Fibroblast of the aortic adventitia (primary cell): ENCODE measurements at places on chromosomes 11 and 22.

DNA sequence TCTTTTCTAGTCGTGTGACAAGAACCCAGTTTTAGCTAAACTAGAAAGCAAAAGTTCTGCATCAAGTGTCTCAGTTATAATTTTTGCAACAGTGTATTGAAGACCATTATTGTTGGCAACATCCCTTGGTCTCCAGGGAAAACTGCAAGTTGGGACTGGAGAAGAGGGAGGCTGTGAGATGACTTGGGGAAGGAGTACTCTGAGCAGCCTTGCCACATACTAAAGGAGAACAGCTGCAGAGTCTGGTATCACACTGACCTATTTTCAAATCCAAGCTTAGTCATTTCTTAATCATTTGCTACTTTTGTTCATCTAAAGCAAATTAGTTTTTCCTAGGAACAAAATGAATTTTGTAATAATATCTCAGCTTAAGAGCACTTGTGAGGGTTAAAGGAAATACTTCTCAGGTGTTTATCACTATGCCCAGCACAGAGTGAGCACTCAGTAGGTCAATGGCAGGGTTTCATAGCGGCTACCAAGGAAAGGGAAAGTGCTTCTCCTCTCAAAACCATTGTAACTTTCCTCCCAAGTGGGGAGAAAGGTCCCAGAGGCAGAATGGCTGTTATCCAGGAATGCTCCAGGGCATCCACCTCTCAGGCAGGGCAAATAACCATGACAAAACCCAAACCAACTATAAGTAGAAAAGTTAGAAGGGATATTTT lies 247.1 kb downstream of the C11orf87 start:
- DNase-seq = peak; percentile 2

DNA sequence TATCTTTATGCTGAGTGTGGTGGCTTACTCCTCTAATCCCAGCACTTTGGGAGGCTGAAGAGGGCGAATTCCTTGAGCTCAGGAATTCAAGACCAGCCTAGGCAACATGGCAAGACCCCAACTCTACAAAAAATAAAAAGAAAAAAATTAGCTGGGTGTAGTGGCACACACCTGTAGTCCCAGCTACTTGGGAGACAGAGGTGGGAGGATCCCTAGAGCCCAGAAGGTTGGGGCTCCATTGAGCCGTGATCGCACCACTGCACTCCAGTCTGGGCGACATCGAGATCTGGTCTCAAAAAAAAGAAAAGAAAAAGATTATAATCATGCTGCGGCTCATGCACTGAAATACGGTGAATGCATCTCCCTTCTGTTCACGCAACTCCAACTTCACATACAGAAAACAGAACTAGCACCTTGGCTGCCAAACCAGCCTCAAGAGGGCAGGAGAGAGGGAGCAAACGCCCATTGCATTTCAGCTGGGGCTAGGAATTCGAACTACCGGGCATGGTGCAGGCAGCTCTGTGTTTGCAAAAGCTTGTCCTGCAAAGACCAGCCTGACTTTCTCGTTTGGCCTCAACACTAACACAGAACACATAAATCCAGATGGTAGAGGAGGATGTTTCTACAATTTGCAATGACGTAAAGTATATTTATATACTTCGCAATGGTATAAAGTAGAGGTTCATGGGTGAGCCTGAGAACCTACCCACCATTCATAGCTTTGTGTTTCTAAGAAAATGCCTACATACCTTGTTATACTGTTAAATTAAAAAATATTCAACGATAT lies 6.3 kb upstream of the SYNGR1 start:
- peak; percentile 69 for DNase-seq

DNA sequence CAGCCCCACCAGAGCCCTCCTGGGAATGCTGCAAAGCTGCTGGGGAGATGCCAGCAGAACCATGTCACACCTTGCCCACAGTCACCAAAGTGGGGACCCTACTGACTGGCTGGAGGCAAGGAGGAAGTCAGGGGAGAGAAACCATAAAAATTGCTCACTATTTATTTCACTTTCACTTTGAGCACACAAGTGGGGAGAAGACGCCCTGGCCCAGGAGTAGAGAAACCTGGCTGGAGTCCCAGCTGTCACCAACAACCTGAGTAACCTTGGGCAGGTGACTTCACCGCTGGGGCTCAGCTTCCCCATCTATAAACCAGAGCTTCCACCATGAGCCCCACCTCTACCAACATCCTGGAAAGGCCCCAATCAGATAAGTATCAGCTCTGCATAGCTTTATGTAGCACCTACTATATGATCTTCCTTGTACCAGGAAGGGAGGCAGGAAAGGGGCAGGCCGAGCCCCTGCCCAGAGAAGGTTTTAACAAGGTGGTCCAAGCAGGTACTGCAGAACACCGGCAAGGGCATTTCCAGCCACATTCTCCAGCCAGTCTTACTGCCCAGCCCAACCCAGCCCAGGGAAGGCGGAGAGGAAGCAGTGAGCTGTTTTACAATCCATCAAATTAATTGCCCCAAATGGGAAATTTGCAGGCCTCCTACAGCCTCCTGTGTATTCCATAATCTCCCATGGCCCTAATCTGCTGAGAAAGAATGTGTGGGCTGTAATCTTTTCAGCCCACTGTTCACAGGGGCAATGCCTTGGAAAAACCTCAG lies 27.6 kb downstream of the PLEKHA7 start:
- no peak for DNase-seq

- DNase-seq = no peak
Observed at GRCh38 chr11:134045799-134046635, 22.9 kb upstream of the JAM3 start.

- DNase-seq = no peak
Observed at GRCh38 chr11:72030472-72031045, 31.9 kb downstream of the IL18BP start.

DNA sequence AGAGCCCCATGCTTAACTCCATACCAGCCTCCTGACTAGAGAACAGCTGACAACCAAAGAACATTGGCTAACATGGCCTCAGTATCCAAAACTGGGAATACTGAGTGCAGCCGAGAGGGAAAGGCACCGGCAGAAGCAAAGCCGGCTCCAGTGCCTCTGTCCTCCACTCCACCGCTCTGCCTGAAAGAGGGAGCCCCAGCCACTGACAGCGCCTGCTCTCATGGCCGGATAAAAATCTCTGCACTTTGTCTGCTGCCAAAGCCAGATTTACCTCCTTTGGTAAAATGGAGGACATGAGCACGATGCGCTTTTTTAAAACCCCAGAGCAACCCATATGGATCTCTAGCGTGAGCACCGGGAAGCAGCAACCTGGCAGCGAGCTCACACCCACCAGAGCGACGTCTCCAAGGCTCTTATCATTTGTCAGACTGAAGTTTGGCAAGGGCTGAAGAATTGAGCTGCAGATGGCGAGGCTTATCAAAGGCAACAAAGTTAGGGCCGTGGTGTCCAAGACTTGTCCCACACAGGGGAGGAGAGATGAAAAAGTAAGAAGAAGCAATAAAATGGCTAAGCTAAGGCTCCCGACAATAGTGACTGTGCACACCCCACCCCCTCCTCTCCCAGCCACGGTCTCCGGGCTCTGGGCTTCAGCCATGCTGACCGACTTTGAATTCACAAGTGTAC lies 71.4 kb downstream of the EFCAB6 start:
- DNase-seq = peak; percentile 30

DNA sequence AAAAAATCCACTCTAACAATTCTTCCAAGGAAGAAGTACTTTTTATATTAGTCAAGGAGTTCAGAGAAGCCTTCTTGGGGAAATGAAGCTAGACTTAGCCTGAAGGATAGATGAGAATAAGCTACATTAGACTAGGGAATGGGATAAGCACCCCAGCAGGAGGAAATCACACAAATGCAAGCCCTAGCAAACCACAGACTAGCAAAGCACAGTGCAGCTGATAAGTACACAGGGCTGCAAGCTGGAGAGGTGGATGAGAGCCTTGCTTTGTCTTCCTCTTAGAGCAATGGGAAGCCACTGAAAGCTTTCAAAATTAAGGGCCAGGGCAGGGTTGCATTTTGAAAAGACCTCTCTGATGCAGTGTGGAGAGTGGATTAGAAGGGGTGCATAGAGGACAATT lies 946.2 kb downstream of the LRRC4C start:
- no peak for DNase-seq

DNA sequence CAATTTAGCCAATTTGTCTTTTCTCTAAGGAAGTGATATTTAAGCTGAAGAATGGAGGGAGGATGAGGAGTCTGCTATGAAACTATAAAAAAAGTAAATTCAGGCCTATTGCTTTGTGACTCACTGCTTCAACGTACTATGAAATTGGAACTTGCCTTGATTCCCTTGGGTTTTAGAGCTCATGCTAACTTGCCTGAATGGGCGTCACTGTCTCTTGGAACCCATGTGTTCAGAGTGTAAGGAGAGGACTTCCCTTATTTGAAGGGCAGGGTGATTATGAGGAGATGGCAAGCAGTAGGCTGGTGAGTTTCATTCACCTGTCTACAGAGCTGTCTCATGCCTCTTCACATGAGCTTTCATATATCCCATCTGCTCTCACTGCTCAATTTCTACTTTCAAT lies 28.7 kb upstream of the WT1 start:
- DNase-seq = no peak

DNA sequence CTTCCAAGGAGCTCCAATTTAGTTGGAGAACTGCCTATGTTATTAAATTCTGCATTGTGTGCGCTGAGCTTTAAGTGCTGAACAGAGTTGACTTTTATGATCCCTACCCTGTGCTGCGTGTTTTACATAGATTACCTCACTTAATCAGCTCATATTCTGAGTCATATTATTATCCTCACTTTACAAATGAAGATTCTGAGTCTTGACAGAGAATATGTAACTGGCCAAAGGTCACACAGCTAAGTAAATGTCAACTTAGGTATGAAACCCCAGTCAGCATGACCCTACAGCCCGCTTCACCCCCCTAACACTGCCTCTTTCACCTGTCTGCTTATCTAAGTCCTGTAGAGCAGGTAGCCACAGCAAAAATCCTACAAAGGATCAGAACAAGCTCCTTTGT lies 19.8 kb upstream of the TMPRSS5 start:
- no peak for DNase-seq

DNA sequence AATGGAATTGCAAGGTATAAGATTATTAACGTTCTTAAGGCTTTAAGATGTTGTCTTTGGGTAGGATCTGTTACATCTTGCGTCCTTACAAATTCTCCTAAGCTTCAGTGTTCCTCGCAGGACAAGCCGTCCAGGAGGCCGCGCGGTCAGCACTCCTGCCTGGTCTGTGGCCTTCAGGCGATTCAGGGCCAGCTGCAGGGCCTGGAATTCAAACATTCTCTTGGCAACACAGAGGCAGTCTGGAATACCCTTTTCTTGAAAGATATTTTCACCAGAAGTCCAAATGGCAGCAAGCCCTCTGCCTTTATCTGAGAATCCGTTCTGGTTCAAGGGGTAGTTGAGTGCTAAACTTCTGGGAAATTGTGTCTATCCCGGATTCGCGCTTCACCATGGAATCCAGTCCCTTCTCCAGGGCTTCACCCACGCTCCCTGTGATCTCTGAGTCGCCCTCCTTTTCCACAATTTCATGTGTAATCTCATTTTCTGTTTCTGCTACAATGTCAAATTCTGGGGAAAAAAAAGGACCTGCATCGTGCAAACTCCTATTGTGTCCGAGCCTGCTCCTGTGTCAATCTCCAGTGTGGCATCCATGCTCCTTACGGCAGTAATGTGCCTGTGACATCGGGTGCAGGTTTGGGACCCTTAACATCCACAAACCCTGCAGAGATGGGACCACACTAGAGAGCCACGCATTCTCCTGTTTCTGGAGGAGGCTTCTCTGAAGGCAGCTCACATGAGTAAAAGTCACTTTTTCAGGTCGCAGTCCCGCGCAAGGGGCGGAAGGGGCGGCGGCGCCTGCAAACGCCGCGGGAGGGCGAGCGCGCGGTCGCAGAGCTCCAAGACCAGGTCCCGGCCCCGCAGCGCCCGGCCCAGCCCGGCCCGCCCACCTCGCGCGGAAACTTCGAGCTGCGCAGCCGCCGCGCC lies 25.4 kb upstream of the SORL1 start:
- no peak for DNase-seq

- DNase-seq = no peak
Observed at GRCh38 chr11:79536155-79536917, 95.5 kb upstream of the TENM4 start.

DNA sequence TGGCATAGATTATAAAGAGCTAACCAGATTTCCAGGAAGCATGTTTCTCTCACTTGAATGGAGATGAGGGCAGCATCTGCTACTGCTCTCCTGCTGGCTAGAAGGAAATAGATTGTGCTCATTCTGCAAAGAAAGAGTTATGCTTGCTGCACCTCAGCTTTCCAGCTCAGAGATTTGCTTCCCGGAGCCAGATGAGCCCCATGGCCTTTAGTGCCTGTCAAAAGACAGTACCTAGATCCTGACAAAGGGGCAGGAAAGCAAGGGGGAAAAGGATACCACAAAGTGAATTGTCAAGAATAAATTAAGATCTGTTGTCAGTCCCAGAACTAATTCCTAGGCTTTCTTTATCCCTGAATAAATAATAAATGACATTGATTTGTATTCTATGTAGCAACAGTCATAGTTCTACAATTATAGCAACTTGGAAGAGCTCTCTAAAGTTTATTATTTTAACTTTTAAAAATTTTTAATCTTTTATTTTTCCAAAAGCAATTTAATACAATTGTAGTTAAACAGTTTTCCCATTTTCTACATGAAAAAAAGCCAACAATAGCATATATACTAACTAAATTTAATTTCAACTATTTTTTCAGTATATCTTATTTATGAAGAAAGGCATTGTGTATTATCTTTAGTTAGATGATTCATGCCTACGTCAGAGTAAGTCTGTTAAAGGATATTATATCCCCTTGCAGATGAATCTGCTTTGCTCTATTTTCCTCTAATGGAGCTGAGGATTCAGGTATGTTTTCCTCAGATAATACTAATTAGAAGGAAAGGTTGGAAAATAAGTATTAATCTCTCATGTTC lies 306.1 kb upstream of the DDI1 start:
- DNase-seq = peak; percentile 84

DNA sequence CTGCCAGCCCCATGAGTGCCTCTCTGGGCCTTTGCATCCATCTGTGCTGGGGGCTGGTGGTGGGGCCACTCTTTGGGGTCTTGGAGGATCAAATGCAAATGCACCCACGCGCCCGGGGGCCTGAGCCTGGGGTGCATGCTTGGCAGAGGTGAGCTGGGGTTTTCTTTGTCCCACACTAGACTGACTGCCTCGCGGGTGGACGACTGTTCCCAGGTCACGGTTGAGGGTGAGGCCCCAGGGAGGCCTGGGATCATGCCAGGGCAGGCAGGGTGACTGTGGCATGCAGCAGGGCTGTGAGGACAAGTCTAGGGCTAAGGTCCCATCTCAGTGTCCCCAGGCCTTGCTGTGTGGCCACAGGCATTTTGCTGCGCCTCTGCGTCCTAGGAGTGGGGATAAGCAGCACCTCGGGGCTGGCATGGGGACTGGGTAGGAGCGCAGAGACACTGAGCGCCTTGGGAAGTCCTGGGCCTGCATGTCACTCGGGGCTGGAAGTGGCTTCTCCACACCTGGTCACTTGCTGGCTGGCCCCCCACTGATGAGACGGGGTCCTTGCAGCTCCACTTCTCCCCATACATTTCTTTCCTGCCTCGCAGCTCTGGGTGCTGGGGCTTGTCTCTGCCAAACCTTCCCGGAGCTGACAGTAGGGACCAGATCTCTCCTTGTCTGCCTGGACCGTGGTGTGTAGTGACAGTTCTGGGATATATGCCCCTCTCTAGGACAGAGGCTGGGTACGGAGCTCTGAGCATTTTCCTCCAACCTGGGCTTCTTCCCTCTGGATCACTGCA lies 133.1 kb downstream of the CTTN start:
- DNase-seq = no peak
